ENCODE measurements at places on chromosomes 6 and 20.
A peak's percentile ranks its signal among the peaks of the same experiment; 100 is the strongest.

GRCh38 chr6:33076406-33076934 is 680 bp downstream of the HLA-DPB1 start:
- DNase-seq = no peak

GRCh38 chr6:137813308-137813970 is 53.6 kb upstream of the TNFAIP3 start:
- DNase-seq = no peak

GRCh38 chr6:80210618-80211017 is 104.1 kb downstream of the BCKDHB start:
- DNase-seq = no peak

GRCh38 chr6:42292004-42292740 is 74.5 kb upstream of the MRPS10 start:
- peak; percentile 27 for DNase-seq

DNA sequence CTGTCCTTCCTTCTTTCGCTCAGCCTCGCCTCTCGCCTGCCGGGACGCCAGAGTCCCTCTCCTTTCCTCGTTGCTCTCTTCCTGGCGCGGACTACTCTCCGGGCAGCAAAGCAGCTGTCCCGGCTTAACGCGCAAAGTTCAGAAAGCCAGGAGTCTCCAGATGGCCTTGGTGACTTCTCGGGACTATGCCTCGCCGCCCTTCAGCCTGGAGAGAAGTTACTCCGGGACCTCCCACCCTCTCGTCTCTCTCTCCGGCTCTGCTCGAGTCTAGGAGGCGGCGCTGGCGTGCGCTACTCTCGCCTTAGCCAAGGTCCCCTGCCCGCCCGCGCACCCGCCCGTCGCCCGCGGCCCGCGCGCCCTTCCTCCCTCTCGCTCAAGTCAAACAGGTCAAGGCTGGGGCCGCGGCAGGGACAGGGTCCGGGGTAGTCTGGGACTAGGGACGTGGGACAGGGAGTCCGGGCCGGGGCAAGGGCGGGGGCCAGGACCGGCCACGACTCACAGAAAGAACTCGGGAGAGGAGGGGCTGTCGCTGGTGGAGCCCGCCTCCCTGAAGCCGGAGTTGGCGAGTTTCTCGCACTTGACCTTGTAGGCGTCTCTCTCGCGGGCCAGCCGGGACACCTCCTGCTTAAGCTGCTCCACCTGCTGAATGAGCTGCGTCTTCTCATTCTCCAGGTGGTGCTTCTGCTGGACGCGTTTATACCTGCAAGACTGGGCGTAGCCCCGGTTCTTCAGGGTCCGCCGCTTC is 1.5 kb downstream of the MAFB start:
- DNase-seq = peak; percentile 25

DNA sequence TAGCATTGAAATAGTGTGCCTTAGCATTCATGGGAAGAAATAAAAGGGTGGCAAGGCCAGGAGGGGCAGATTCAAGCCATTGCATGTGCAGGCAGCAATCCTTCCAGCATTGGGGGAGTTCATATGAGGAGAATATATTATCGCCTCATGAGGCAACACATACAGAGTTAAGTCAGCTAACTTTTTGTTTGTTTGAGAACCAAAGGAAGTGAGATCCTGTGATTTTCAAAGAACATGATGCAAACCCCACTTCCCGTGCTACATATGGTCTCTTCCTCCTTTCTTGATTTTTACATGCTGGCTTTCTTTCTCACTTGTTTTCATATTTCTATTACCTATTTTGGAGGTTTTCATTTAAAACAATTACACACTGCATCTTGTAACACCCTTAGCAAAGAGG is 579.7 kb upstream of the ARID1B start:
- no peak for DNase-seq

DNA sequence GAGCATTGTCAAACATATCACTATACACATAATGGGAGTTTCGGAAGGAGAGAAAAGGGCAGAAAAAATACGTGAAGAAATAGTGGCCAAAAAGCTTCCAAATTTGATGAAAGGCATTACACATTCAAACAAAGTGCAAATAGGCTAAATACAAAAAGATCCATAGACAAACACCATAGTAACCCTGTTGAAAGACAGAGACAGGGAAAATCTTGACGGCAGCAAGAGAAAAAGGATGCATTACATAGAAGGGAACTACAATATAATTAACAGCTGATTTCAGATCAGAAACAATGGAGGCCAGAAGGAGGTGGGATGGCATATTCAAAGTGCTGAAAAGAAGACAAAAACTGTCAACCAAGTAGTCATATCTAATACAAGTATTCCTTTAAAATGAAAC is 170.8 kb downstream of the MRPL14 start:
- no peak for DNase-seq

DNA sequence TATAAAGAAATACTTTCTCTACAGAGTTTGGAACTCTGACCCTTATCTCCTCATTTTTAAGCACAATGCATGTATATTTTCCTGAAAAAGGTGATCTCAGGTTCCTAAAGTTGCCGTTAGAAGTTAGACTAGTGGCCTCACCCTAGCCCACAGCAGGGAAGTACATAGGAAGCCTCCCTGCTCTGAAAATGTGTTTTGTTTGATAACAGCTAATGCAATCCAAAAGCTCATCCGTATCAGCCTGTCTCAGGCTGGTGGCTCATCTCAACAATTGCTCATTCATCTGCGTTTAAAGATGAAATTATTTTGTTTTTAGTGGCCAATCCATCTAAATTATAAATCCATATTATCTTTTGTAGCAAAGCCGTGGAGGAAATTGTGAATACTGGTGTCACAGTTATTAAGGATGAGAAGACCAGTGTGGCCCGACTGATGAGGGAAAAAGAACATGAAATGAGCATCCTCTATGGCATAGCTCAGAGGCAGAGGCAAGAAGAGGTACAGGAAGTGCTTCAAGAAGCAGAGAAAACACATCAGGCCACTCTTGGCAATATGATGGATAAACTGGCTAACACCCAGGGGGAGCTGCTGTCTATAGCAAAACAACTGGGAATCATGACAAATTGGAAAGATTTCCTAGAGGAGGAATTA is 20.1 kb downstream of the C6orf163 start:
- no peak for DNase-seq

GRCh38 chr6:42929821-42930360 is 611 bp downstream of the CNPY3 start:
- peak; percentile 28 for DNase-seq

- no peak for DNase-seq
These were observed 9.4 kb upstream of the NPBWR2 start for GRCh38 chr20:64116541-64117431.

GRCh38 chr6:32327103-32327502 is 44.6 kb downstream of the TSBP1 start:
- no peak for DNase-seq

DNA sequence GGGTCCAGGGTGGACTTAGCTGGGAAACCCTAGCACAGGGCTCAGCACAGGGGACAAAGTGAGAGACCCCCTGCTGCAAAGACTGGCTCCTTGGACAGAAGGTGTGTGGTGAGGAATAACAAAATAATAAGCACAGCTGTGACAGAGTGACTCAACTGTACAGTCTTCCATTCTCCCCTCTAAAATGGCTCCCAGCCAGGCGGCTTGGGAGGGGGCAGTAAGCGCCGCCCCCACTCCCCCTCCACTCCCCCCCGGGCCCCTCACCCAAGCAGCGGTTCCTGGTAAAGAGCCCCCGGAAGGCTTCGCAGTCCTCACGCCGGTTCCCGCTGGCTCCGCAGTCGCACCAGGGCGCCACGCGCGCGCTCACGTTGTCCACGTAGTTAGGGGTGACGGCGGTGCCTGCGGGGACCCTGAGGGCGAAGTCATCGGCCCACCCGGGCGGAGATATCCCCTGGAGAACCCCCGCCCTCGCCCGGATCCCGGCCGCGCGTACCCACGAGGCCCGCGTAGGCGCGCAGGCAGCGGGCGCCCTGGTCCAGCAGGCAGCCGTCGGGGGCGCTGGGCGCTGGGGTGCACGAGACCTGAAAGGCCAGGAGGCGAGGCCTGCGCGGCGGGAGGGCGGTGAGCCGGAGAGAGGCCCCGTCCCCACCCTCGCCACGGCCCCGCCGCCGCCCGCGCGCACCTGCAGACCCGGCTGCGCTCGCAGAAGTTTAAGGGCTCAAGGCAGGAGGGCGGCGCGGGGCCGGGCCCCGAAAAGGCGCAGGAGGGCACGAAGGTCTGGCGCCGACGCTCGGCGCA is 2.7 kb downstream of the GFRA4 start:
- no peak for DNase-seq

- DNase-seq = no peak
These were observed 586 bp upstream of the HMGA1 start for GRCh38 chr6:34236131-34236442.

- no peak for DNase-seq
These were observed 249.1 kb downstream of the LY86 start for GRCh38 chr6:6837541-6838080.

GRCh38 chr6:36752187-36752885 is 54.7 kb downstream of the RAB44 start:
- DNase-seq = no peak

DNA sequence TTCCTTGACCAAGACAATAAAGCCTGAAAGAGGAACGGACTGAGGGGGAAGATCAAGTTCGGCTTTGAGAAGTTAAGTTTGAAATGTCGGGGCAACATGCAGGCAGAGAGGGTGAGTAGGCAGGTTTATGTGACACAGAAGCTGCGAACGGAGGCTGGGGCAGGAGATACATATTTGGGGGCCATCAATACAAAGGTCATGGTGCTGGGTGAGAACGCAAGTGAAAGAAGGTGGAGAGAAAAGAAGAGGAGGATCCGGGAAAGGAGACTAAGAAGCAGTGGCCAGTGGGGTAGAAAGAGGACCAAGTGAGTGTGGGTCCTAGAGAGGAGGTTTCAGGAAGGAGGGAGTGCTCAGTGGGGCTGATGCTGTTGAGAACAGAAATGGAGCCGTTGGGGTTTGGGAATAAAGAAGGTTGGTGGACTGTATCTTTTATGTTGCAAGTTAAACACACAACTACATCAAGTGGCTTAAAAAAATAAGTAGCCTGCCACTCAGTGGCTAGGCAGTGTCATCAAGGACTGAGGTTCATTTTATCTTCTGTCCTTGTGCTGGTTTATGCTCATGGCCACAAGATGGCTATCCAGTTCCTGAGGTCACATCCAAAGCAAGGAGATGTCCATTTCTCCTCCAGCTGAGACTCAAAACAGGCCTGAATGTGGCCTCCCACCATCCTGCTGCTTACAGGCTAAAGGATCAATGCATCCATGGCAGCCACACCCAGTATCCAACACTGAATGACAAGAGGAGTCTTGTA is 1.7 kb upstream of the BLCAP start:
- DNase-seq = no peak

GRCh38 chr20:9590189-9590588 is 75.8 kb downstream of the LAMP5 start:
- DNase-seq = no peak

GRCh38 chr20:13344671-13345070 is 123.6 kb downstream of the ISM1 start:
- DNase-seq = peak; percentile 74

- peak; percentile 17 for DNase-seq
These were observed 107.0 kb upstream of the DST start for GRCh38 chr6:56749632-56750151.

GRCh38 chr6:40640599-40641227 is 53.5 kb upstream of the LRFN2 start:
- DNase-seq = no peak

- no peak for DNase-seq
These were observed 18.6 kb downstream of the TREML2 start for GRCh38 chr6:41182069-41183034.

GRCh38 chr20:53247468-53248103 is 275.4 kb downstream of the TSHZ2 start:
- DNase-seq = no peak
